ENCODE measurements at places on chromosomes 16 and 17. TPM values are rescaled to one million over a fixed set of nuclear protein-coding genes. Genes with fewer than 3 reads are reported as not detected.

The TMC5 gene
- 0.49 TPM for total RNA-seq

The CSH2 gene
- not detected for total RNA-seq

The PRDM7 gene
- not detected for total RNA-seq

The EPOP gene
- total RNA-seq = 0.49 TPM

The CCDC200 gene
- total RNA-seq = not detected

The INCA1 gene
- 0.25 TPM for total RNA-seq

The CCL2 gene
- total RNA-seq = 0.74 TPM

The DHX58 gene
- 1.5 TPM for total RNA-seq

The LGALS9 gene
- total RNA-seq = 1.7 TPM

The IL32 gene
- 2.2 TPM for total RNA-seq

The GLTPD2 gene
- not detected for total RNA-seq

The TBC1D3C gene
- total RNA-seq = under 0.01 TPM

The CDC6 gene
- total RNA-seq = 2.0 TPM

The TTC19 gene
- total RNA-seq = 55.1 TPM

The TPSG1 gene
- not detected for total RNA-seq

The STX1B gene
- 21.6 TPM for total RNA-seq

The CIBAR2 gene
- total RNA-seq = 0.49 TPM

The KRTAP2-2 gene
- total RNA-seq = not detected

The NHLRC4 gene
- 0.25 TPM for total RNA-seq

The KRT28 gene
- 0.25 TPM for total RNA-seq

The SMPD3 gene
- total RNA-seq = 62.9 TPM

The ARL6IP1 gene
- 433 TPM for total RNA-seq

The EVPLL gene
- not detected for total RNA-seq

The MPP2 gene
- total RNA-seq = 16.0 TPM

The ECI1 gene
- total RNA-seq = 17.5 TPM

The KRT15 gene
- 0.25 TPM for total RNA-seq

The DNAH17 gene
- total RNA-seq = under 0.01 TPM

The ACSM3 gene
- 0.49 TPM for total RNA-seq

The PLCD3 gene
- 3.9 TPM for total RNA-seq

The PRR35 gene
- total RNA-seq = not detected

The KRT34 gene
- 0.74 TPM for total RNA-seq

The POLR2C gene
- 49.9 TPM for total RNA-seq

The MYO15A gene
- total RNA-seq = 2.5 TPM

The IGSF6 gene
- 0.98 TPM for total RNA-seq

The NUPR1 gene
- 0.25 TPM for total RNA-seq

The MYH2 gene
- under 0.01 TPM for total RNA-seq

The TMC8 gene
- 0.49 TPM for total RNA-seq

The RNF43 gene
- total RNA-seq = 0.49 TPM

The TBC1D24 gene
- total RNA-seq = 22.1 TPM

The LHX1 gene
- under 0.01 TPM for total RNA-seq

The TRPV3 gene
- 0.74 TPM for total RNA-seq

All from temporal lobe (tissue), 4 donors.